ENCODE measurements at places on chromosomes 11 and 22.

DNA sequence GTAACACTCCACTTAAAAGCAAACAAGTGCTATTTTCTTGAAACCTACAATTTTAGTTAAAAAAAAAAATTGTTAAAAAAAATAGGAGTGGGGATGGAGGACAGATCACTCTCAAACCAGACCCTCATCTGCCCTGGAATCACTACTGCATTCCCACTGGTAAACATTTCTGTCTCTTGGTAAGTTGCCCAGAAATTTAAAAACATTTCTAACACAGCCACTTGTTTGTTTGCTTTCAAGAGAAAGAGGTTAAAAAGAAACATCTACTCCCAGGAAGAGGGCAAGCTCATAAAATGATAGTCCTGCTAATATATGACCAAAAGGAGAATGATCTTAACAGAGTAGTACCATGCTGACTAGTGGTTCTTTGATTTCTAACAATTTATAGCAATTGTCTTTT, 83.3 kb downstream of the SGSM3 start:
- DNase-seq, result no peak

GRCh38 chr11:30758518-30758917, 172.4 kb upstream of the MPPED2 start:
- no peak for DNase-seq

GRCh38 chr11:62353841-62354240, 16.6 kb downstream of the ASRGL1 start:
- DNase-seq, result no peak

DNA sequence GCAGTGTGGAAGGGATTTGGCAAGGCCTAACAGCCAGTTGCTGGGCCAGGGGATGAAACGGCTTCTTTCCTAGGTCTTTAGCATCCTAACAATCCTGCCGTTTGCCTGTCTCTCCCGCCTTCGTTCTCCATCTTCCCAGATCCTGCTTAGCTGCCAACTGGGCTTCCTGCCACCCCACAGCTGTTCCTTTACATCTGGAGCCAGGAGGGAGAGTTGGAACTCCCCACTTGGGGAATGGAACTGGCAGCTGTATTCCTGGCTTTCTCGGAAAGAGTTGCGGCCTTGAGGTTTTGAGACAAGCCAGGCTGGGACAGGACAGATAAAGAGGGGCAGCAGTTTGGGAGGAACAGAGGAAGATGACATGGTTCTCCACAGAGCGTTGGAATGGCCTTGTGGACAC, 59.6 kb downstream of the ST3GAL4 start:
- DNase-seq, result peak; percentile 93

- DNase-seq, result peak; percentile 68
These were observed 3.1 kb downstream of the CPT1A start for GRCh38 chr11:68838572-68838964.

- peak; percentile 43 for DNase-seq
These were observed 16.8 kb upstream of the B4GALNT4 start for GRCh38 chr11:352456-353031.

DNA sequence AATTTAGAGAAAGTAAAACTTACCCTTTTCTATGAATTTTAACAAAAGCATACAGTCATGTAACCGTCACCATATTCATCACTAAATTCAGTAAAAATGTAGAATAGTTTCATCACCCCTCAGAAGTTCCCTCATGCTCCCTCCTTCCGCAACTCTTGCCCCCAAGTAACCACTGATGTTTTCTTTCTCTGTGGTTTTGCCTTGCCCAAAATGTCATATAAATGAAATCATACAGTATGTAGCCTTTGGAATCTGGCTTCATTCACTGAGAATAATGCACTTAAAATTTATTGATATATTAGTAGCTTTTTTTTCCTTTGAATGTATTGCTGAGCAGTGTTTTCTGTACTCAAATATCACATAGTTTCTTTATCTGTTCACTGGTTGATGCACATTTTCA, 60.1 kb downstream of the DCUN1D5 start:
- no peak for DNase-seq

- DNase-seq, result no peak
These were observed 10.5 kb downstream of the POLD3 start for GRCh38 chr11:74602637-74603556.

DNA sequence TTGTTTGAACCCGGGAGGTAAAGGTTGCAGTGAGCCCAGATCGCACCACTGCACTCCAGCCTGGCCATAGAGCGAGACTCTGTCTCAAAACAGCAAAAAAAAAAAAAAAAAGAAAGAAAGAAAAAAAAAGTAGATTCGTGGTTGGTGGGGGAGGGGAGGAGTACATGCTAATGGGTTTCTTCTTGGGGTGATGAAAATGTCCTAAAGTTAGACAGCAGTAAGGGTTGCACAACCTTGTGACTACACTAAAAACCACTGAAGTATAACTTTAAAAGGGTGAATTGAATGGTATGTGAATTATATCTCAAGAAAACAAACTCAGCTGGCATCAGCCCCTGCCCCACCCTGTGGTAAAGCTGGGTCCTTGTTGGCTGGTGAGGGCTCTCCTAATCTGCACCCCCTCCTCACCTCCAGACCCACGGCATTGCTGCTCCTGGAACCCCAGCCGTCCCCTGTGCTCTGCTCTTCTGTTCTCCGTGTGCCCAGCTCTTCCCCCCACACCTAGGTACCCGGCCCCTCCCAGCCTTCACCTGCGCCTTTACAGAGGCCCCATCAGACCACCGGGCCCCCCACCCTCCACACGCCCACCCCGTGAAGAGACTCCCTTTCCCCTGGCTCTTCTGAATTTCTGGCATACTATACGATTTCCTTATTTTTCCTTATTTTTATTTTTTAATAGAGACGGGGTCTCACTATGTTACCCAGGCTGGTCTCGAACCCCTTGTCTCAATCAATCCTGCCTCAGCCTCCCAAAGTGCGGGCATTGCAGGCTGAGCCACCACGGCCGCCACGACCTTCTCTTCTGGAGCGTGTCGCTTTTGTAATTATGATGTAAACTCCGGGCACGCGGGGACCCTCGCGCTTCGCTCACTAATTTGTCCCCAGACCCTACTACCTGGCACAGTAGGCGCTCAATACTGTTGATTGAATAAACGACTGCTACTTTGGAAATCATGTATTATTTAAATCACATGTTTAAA, 924 bp upstream of the FADD start:
- DNase-seq, result no peak

- no peak for DNase-seq
These were observed 28.9 kb downstream of the SIK2 start for GRCh38 chr11:111631024-111631665.

- no peak for DNase-seq
These were observed 58.9 kb downstream of the MYEOV start for GRCh38 chr11:69352715-69353319.

GRCh38 chr11:23201936-23202522, 341.8 kb upstream of the CCDC179 start:
- peak; percentile 45 for DNase-seq

DNA sequence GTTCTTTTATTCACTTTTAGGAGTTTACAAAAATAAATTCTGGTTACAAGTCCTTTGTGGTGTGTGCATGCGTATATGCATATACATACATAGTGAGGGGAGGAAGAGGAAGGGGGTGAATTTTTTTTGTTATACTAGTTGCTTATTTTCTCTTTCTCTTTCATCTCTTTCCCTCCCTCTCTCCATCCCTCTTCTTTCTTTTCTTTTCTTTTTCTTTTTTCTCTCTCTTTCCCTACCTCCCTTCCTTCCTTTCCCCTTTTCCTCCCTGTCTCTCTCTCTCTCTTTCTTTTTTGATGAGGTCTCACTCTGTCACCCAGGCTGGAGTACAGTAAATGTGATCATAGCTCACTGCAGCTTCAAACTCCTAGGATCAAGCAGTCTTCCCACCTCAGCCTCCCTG, 14.1 kb downstream of the PPP6R2 start:
- no peak for DNase-seq

DNA sequence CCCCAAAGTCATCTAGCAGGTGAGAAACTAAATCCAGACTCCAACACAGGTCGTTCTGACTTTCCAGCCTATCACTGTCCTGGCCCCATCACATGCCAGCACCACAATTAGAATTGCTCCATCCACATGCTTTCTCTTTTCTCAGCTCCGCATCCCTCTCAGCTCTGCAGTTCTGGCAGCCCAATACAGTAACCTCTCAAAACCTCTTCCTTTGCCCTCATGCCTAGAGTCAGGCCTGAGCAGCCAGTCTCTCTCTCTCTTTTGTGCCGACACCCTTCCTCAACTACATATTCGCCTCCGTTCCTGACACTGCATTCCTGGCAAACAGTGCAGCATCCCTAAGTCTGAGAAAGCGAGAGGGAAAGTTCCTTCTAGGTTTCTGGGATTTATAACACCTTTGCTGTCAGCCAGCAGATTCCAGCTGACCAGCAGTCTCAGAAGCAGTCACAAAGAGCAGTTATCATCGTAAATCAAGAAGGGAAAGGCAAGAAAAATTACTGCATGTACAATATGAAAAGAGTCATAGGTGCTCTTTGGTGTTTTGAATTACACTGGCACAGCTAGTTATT, 258.0 kb downstream of the FAT3 start:
- DNase-seq, result no peak

DNA sequence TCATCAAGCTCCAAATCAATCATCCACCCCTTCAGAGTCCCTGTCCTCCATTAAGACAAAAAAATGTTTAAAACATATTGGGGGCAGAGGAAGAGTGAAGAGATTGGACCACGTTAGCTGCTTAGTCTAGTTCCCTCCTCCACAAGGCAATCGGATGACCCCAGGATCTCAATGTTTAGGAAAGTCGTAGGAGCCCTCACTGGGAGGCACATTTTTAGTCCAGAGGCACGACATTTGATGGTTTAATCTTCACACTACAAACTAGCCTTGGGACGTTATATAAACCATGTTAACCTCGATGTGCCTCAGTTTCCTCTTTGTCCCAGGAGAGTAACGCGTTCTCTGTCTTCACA, 588 bp upstream of the FAT3 start:
- DNase-seq, result no peak

DNA sequence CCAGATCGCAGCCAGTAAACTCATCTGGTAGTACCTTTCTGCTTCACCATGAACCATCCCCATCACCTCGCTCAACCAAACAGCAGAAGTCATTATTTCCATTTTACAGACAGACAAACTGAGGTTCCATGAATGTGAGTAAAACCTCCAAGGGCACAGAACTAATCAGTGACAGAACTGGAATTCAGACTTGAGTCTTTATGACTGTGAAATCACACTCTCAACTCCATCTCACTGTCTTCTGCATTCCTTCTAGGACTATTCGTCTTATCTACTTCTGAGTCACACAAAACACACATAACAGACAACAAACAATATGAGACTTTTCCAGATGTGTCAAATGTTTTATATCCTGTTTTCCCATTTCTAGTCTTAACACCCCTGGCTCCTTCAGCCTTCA, 9.3 kb upstream of the NUP50 start:
- DNase-seq, result no peak

DNA sequence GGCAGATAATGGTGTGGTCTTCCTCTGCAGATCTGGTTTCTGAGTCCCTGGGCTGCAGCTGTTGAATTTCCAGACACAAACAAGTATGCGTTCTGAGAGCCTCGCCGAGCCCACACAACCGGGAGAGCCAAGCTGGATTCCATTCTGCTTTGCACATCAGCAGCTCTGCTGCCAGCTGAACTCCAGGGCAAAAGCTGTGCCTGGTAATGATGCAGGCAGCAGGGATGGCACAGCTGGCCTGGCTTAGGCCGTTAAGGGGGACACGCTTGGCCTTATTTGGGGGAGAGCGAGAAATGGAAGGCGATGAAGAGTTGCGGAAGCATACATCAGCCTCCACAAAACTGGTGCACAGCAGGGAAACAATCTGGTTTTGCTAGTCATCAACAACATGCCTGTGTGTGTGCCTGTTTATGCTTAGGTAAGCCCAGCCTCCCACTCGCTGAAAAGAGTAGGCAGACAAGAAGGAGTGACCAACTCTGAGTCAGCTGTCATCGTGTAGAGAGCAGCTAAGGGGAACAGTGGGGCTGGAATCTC, 25.1 kb downstream of the ADAMTS8 start:
- DNase-seq, result peak; percentile 89

- DNase-seq, result no peak
These were observed 64.8 kb downstream of the STIM1 start for GRCh38 chr11:3920148-3920852.

DNA sequence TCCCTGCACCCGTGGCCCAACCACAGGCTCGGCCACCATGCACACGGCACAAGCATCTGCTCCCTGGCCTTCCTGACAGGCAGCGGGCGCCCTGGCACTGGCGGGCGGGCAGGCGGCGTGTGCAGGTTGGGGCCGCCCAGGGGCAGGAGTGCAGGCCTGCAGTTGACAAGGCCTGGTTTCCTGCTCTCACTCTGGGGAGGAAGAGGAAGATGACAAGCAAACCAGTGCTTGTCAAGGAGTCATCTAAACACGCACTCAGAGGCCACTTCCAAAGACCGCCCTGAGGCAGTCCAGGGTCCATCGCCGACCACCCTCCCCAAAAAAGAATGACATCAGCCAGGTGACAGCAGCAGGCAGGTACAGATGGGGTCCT, 65.3 kb upstream of the LINC01488 start:
- DNase-seq, result no peak

GRCh38 chr11:2525166-2525861, 80.5 kb downstream of the KCNQ1 start:
- peak; percentile 45 for DNase-seq

DNA sequence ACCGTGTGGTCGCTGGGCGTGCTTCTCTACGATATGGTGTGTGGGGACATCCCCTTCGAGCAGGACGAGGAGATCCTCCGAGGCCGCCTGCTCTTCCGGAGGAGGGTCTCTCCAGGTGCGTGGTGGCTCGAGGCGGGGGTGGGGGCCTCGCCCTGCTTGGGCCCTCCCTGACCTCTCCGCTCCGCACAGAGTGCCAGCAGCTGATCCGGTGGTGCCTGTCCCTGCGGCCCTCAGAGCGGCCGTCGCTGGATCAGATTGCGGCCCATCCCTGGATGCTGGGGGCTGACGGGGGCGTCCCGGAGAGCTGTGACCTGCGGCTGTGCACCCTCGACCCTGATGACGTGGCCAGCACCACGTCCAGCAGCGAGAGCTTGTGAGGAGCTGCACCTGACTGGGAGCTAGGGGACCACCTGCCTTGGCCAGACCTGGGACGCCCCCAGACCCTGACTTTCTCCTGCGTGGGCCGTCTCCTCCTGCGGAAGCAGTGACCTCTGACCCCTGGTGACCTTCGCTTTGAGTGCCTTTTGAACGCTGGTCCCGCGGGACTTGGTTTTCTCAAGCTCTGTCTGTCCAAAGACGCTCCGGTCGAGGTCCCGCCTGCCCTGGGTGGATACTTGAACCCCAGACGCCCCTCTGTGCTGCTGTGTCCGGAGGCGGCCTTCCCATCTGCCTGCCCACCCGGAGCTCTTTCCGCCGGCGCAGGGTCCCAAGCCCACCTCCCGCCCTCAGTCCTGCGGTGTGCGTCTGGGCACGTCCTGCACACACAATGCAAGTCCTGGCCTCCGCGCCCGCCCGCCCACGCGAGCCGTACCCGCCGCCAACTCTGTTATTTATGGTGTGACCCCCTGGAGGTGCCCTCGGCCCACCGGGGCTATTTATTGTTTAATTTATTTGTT, 2.4 kb downstream of the PIM3 start:
- DNase-seq, result peak; percentile 60

- DNase-seq, result peak; percentile 73
These were observed 3.9 kb upstream of the MUC5B start for GRCh38 chr11:1218788-1219445.

GRCh38 chr22:23100124-23100801, 29.9 kb downstream of the GNAZ start:
- no peak for DNase-seq

GRCh38 chr22:49638788-49639187, 188.9 kb downstream of the BRD1 start:
- no peak for DNase-seq

GRCh38 chr11:2289350-2289749, 12.4 kb downstream of the C11orf21 start:
- DNase-seq, result peak; percentile 8

GRCh38 chr11:45924927-45925326, 2.5 kb downstream of the LARGE2 start:
- DNase-seq, result no peak
